ENCODE measurements at places on chromosomes 1 and 21.

DNA sequence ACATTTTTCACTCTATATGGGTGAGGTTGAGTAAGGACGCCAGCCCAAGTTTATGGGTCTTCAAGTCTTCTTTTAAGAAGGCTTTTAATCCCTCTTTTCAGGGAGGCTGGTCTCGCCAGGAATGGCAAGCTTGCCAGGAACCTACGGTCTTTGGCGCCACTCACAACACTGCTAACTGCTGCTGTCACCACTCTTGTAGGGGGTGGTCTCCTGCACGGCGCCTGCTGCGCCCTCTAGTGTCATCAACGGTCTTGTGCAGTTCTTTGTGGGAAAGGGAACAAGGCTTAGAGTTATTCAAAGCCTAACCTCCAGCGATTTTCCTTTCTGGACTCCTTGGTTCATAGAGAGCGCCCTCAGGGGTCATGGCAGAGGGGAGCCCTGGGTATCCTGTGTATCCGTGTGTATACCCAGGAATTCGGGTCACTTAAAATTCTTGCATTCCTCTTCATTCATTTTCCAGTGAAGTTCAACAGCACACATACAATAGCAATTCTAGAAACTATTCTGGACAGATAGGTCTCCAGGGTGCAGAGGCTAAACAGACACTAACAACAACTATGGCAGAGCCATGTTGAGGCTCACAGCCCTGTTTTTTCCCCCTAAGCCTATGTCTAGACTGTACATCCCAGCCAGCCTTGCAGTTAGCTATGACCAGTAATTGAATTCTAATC lies 392.8 kb upstream of the CAMK1G start:
- no peak for DNase-seq

DNA sequence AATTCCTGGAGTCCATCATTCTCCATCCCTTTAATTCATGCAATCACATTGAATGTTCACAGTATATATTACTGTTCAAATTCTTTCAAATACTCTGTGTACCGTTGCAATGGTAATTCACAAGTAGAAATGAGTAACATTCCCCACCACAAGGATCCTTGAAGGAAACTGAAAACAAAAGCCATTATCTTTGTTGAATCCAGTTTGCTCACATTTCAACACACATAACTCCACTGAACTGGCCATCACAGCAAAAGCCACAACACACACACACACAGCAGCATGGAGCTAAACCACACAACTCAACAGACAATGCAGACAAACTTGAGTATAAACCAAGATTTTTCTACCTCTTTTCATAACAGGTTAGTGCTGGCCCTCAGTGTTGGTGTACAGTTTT lies 188.3 kb upstream of the GREM2 start:
- no peak for DNase-seq

DNA sequence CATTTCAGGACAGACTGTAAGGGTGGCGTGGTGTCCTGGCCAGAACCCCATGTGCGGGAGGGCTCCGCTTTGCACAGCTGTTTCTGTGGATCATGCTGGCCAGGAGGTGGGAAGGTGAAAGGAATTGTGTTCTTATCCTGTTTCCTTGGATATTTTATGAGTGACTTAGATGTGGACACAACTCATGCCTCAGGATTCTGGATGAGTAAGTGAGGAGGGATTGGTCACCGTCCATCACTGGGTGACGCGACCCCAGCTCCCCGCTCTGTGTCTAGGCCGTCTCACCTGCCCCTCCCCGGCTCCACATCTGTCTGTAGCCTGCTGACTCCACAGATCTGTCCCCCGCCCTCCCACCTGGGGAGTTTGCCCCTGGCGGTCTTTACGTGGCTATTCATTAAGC lies 48.8 kb downstream of the PIK3CD start:
- no peak for DNase-seq

DNA sequence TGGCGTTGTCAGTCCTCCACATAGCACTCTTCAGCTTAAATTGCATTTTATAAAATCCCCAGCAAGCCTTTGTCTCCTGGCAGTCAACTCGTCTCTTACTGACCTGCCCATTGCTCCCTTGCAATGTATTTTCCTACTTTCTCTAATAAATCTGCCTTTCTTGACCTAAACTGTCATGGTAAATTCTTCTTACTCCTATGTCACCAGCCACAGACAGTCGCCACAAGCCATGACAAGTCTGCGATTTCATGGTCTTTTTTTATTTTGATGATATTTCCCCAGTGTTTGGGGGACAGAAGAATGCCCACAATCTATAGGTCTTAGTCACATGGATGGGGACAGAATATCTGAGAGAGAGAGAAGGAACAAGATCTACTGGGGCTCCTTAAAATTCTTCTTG lies 8.4 kb downstream of the IFNAR2 start:
- no peak for DNase-seq

DNA sequence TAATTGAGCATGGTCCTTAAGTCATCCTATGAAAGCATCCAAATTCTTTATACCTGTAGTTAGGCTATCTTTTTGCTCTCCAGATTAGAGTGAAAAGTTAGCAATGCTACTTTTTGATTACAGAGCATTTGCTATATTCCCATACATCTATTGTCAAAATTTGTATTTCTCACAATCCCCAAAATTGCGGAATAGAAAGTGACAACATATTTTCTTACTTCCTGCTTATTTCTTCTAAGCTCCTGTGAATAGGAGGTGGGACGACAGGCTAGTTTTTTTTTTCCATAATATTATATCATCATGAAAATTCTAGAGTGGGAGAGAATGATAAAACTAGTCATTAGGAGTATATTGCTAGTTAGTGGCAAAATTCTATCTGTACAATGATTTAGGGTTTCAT lies 264.0 kb upstream of the DPYD start:
- DNase-seq: no peak

- no peak for DNase-seq
These were observed 47.8 kb downstream of the ACTL8 start for GRCh38 chr1:17802945-17803344.

DNA sequence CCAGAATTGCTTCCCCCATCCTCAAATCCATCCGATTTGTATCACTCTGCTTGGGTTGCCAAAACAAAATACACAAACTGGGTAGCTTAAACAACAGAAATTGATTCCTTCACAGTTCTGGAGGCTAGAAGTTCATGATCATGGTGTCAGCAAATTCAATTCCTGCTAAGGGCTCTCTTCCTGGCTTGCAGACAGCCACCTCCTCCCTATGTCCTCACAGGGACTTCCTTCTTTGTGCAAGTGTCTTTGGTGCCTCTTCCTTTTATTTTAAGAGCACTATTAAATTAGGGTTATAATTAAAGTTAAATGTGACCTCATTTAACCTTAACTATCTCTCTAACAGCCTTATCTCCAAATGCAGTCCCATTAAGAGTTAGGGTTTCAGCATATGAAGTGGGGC lies 112.8 kb downstream of the PLPP3 start:
- DNase-seq: no peak

GRCh38 chr1:85149805-85150204 lies 51.0 kb downstream of the SYDE2 start:
- no peak for DNase-seq

GRCh38 chr1:70627910-70628309 lies 216.8 kb downstream of the CTH start:
- no peak for DNase-seq

DNA sequence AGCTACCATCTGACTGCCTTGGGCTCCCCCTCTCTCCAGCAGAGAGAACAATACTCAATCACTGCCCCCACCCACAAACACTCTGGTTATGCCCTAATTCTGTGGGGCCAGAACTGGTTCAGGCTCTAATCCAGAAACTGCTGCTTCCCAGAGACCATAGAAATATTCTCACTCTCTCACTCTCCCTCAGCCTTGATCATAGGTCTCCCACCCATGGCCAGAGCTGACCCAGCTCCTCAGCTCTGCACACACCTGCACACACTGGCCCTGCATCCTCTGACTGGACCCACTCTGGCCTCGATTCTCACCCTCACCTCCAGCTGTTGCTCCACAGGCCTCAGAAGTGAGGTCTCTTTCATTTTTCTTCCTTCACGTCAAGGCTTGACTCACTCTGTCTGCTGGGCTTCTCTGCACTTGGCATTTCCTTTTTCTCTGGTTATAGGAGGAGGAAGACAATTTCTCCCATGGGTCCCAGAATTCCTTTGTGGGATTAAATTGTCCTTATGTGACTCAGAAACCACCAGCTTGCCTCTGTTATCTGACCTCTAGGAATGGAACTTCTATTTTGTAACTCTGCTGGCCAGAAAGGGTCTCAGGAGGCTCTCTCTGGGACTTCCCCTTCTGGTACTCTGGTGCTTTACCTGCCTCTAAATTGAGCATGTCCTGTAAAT lies 15.6 kb upstream of the ZMYM6 start:
- DNase-seq: no peak

DNA sequence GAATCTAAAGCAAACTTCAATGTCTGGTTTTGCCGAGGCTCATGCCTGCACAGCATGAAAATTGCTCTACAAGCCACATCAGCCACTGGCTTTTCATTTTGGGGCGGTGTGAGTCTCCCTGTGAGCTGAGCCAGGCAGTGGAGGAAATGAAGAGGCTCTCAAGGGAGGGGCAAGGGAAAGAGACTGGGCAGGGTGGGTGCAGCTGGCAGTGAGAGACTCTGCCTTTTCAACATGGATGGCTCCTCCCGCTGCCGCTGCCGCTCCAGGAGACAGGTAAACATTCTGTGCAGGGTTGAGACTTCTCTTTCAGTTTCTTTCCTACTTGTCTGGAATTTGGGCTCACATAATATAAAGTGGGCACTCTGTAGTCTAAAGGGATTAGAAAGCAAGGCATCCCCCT lies 11.3 kb upstream of the CTSE start:
- DNase-seq: no peak

GRCh38 chr1:194300776-194301175 lies 1114.4 kb upstream of the B3GALT2 start:
- DNase-seq: no peak

GRCh38 chr21:31647650-31648049 lies 11.8 kb upstream of the SOD1 start:
- no peak for DNase-seq

GRCh38 chr21:35179990-35180540 lies 131.0 kb upstream of the RUNX1 start:
- no peak for DNase-seq

- DNase-seq: no peak
These were observed 10.5 kb downstream of the NTNG1 start for GRCh38 chr1:107151295-107151694.

- DNase-seq: no peak
These were observed 21.9 kb upstream of the PADI6 start for GRCh38 chr1:17350083-17350482.

- DNase-seq: no peak
These were observed 12.0 kb downstream of the AKT3 start for GRCh38 chr1:243837907-243838535.

- DNase-seq: no peak
These were observed 25.9 kb downstream of the RHBG start for GRCh38 chr1:156394835-156395461.

GRCh38 chr1:71083271-71083670 lies 2.4 kb upstream of the ZRANB2 start:
- no peak for DNase-seq

DNA sequence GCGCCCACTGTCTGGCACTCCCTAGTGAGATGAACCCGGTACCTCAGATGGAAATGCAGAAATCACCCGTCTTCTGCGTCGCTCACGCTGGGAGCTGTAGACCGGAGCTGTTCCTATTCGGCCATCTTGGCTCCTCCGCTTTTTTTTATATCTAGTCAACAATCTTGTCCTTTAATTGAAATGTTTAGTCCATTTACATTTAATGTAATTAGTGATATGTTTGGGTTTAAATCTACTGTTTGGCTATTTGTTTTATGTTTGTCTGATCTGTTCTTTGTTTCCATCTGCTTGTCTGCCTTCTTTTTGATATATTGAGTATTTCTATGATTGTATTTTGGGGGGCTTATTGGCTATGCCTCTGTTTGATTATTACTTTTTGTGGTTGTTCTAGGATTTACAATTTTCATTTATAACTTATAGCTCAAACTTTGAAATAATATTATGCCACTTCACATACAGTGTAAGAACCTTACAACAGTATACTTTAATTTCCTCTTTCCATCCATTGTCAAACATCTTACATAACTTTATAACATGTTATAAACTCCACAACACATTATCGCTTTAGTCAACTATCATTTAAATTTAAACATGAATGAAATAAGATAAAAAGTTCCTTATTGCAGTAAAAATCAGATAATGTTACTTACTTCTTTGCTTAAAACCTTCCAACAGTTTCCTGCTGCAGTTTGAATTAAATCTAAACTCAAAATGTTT lies 16.5 kb upstream of the RYR2 start:
- no peak for DNase-seq
